ENCODE measurements at places on chromosomes 3 and 15.
A peak's percentile ranks its signal among the peaks of the same experiment; 100 is the strongest.

GRCh38 chr3:29759411-29760225, 478.7 kb downstream of the RBMS3 start:
- DNase-seq, result no peak

- no peak for DNase-seq
These were observed 6.2 kb downstream of the ESYT3 start for GRCh38 chr3:138440596-138440995.

- DNase-seq, result peak; percentile 57
These were observed 356.8 kb downstream of the FOXP1 start for GRCh38 chr3:71226565-71227269.

GRCh38 chr3:169746924-169747323, 17.9 kb downstream of the TERC start:
- DNase-seq, result no peak

DNA sequence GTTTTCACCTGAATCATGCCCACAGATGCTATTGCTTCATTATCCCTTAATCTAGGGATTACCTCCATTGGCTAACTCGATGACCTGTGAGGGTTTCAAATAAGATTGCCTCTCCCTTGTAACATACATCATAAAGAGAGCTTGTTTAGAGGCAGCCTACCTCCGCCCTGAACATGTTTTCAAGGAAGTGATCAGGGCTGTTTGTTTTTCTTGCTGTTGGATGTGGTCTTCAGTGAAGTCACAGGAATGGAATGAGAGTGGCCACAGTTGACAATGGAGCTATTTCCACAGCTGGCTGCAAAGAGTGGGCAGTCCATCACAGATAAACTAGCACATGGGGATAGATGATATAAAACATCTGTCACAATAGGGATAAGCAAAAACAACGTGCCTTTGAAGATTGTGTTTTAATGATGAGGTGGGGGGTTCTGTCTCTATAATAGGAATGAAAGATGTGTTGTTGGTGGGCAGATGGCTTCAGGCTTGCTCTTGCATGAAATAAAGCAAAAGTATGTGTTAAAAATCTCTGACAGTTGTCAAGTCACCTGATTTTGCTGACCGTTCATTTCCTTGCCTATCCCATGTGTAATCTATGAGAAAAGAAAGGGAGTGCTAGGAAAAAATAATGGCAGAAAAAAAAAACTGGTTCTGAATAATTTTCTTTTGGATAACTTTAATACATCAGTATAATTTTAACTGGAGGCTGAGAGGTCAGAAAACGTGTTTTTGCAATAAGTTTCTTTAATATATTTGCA, 642.3 kb downstream of the RBMS3 start:
- DNase-seq, result no peak

DNA sequence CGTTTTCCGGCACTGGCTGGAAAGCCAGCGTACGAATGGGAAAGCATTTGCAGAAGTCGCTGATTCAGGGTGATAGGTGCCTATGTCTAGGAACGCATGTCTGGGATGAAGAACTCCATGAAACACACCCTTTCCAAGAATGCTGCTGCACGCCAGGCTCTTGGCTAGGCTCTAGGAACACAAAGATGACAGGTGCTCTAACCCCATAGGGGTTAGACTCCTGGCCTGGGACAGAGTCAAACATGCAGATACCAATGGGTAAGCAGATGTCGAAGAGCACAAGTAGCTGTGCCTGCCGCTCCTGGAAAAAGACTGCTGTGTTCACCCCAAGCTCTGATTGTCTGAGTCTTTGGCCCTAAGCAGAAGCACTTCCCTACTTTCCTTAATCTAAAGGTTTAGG, 180.9 kb upstream of the UBE3A start:
- no peak for DNase-seq

DNA sequence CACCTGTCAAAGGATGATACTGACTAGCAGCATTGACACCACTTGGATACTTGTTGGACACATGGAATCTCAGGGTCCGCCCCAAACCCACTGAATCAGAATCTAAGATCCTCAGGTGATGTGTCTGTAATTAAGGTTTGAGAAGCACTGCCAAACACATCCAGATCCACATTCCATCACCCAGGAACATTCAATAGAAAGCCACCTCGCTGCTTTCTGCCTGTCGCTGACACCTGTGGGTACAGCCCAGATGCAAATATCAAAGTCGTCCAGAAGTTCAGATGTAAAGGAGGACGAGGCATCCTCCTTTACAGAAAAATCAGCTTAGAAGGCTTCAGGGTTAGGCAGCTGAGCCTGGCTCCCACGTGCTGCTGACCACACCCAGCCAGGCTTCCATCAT, 5.2 kb upstream of the RPS17 start:
- DNase-seq, result no peak

GRCh38 chr3:38738630-38739395, 77.2 kb downstream of the SCN10A start:
- DNase-seq, result no peak

DNA sequence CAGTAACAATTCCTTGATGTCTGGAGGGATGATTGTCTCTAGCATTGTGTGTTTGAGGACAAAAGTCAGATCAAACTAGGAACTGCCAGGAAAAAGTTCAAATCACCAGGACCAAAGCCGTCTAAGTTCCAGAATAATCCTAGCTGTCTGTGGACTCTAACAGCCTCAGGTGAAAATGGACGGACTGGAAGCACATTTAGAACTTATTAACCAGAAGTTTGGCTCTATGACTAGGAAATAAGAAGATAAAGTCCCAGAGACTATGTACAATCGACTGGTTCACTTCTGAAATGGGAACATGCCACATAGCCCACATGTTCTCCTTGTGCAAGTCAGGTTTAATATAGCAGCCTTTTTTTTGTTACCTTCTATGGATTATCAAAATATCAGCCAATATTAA, 50.6 kb upstream of the SGO1 start:
- no peak for DNase-seq

GRCh38 chr15:56732135-56732885, 999 bp downstream of the ZNF280D start:
- no peak for DNase-seq

GRCh38 chr3:151135541-151136337, 50.3 kb downstream of the MED12L start:
- DNase-seq, result no peak

DNA sequence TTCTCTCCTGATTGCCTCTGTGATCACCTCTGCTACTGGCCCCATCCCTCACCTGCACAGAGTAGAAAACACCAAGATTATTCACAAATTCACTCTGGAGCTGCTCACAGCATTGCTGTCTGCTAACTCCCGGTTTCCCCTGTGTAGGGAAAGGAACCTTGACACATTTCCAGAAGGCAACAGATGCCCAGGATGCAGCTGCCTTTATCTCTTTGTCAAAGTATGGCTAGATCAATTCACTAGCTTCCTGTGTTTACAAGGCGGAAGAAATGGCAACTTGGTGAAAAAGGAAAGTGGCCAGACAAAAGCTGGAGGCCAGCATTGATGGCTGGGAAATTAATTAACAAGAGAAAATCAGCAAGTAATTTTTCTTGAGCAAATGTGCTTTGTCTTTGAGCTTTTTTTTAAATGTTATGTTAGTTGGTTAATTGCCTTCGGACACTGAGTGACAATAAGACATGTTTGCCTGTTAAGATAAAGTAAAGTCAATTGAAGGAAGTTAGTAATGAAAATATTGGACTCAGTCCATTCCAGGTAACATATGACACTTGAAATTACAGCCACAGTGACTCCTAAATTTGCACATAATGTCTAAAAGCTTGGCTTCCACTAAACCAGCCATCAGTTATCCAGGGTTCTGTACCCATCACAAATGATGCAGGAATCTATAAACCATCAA, 394.6 kb upstream of the IL12A start:
- DNase-seq, result no peak

DNA sequence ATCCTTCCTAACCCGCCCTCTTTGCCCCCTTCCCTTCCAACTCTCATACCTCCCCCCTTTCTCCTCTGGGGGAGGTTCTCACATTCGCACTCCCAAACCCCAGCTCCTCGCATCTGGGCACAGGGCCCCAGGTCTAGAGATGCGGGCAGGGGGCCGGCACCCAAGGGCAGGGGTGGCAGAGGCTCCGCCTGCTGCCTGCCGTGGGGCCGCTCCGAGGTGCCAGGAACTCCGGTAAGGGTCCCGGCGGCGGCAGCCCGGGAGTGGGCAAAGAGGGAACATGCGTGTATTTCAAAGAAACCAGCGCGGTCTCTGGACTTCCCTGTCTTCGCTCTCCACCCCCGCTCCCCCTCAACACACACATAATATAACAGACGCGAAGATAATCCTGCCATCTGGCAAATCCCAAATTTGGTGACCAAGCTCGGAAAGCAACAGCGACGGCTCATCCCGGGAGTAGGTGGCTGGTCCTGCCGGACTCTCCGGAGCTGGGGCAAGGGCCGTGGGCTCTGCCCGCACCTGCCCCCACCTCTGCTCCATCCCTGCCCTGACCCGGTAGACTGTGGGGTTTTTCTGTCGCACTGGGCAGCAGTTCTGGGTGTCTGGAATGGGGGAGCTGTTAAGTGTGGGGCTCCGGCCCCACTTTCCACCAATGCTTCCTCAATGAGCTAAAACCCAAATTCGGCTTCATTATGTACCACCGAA, 31.0 kb downstream of the NR2F2 start:
- DNase-seq, result no peak

GRCh38 chr3:61925721-61926120, 364.4 kb downstream of the PTPRG start:
- DNase-seq, result no peak

GRCh38 chr3:184524981-184525336, 36.6 kb upstream of the EPHB3 start:
- no peak for DNase-seq

Measured in stimulated activated CD8-positive, alpha-beta memory T cell treated with anti-CD3 and anti-CD28 coated beads, Interleukin-2, amount 100 ng/mL, for 1 hour (primary cell).